NCI-H187 (cell line): ENCODE measurements at places on chromosomes 5 and 9.

- no peak for DNase-seq
Measured at GRCh38 chr9:92727716-92728700, 36.6 kb downstream of the BICD2 start.

DNA sequence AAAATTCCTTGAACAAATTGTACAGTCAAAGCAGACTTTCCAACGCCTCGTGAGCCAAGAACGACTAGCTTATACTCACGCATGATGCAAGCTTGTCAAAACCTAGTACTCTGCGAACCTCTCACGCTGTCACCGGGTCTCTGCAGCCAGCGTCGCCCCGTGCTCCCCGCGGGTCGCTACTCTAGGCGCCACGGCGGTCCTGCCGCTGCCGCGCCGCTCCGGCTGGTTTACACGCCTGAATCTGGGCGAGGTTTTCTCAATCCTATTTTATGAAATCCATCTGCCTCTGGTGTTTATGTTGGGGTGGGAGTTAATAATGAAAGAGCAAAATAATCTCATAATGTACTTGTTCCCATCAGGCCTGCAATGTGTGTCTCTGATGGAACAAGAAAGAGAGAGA is 90.9 kb downstream of the SV2C start:
- no peak for DNase-seq

- no peak for DNase-seq
Measured at GRCh38 chr5:122263352-122264030, 48.5 kb upstream of the SNCAIP start.

- no peak for DNase-seq
Measured at GRCh38 chr5:176360894-176361436, 599 bp downstream of the KIAA1191 start.

DNA sequence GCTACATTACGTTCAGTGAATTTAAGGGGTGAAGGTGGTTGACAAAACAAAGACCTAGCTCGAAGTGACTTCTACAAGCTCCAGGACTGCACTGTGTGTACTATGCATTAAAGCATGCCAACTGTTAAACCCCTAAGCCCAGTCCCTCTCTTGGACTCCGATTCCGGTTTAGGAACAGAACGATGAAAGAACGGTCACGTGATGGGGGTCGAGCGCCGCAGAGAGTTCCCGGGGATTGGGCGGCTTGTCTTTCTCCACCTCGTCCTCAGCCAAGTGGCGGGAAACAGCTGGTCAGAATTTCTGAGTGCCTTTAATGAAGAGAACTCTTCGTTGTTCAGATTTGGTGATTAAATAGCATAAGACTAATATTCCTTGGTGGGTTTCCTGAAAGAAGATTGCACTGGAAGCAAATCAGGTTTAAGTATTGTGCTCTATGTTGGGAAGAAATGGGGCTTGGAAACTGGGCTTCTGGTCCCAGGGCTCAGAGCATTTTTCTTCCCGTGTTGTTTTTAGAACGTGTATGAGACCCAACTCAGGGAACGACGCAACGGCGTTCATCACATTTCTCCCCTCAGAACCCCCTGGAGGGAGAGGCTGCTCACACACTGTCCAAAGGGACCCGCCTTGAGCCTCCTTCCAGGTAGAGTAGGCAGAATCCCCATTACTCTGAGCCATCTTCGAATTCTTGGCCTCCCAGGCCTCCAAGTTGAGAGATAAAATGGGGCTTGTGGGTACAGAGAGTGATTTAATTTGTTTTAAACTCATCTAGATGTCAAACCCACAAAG is 25.3 kb downstream of the IRX2 start:
- no peak for DNase-seq

DNA sequence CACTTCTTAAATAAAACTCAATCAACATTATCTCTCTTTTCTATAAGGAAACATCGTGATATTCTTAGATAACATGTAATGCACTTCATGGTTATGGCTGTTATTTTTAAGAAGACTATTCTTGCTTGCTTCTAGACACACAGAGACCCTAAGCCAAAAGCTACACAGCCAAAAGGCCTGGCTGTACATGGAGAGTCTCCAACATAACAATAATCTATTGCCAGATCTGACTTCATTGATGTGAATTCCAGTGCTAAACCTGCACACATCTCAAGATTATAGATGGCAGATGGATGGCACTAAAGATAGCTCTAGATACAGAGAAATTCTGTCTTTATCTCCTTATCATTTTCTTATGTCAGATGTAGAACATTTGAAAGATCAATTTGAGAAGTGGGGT is 811.6 kb upstream of the ZNF608 start:
- no peak for DNase-seq

DNA sequence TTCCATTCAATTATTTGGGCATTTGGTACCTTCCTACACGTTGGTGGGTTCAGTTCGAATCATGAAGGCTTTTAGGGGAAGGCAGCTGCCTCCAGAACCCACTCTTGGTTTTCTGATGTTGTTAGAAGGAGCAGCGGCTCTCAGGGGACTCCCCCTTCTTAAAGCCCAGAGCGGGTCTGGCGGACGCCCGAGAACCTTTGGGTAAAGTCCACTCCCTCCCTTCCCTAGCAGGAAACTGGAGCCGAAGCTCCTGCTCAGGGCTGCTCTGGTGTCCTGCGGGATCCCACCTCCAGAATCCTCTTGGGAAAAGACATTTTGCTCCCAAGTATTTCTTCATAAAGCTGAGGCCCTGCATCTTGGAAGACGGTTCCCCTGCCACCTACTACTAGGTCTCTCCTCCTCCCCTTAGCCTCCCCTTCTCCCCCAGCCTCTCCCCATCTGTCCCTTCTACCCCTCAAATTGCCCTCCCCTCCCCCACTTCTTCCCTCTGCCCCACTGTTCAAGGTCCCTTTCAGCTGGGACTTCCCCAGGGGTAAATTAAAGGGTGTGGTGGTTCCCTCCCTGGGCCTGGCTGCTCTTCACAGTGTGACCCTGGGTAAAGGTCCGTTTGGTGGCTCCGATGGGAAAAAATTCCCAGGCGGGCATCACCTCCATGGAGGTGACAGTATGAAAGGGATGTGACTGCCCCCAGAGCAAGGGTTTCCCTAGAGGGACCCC is 9.3 kb downstream of the IRX4 start:
- DNase-seq = no peak

GRCh38 chr5:167966979-167967378 is 324.5 kb upstream of the WWC1 start:
- DNase-seq = no peak

GRCh38 chr5:76735762-76736545 is 20.0 kb downstream of the F2R start:
- no peak for DNase-seq

- no peak for DNase-seq
Measured at GRCh38 chr5:43515678-43516048, 715 bp upstream of the C5orf34 start.

- DNase-seq = no peak
Measured at GRCh38 chr5:9721161-9721560, 91.0 kb upstream of the TAS2R1 start.

GRCh38 chr5:150469718-150470469 is 20.4 kb upstream of the RPS14 start:
- DNase-seq = no peak

DNA sequence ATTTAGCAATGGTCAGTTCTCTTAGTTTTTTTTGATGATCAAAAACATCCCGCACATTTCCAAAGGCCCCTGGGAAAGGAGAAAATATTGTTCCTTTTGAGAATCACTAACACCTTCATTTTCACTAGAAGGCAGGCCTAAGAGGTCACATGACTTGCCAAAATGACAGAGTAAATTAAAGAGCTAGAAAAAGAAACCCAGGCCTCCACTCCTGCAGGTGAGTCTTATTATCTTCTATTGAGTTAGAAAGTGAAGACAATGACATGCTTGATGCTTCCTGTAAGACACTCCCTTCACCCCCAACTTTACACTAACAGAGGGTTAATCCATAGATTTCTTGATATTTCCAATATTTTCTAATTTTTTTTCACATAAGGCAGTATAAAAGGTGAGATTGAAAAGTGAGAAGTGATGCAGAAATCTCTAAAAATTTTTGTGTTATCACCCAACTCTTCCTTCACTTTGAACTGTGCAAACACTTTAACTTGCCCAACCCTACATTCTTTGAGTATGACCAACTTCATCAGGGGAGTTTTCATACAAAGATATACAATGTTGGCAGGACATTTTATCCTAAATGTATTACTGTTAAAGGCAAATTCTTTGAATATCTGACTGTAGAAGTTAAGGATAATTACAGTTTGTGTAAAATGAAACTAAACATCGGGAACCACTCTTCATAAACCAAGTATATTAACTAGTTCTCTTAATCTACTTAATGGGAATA is 57.1 kb downstream of the SUB1 start:
- DNase-seq = no peak

- no peak for DNase-seq
Measured at GRCh38 chr9:88219601-88220000, 81.3 kb upstream of the SPATA31C2 start.

- no peak for DNase-seq
Measured at GRCh38 chr9:126564128-126564527, 49.6 kb upstream of the LMX1B start.
